ENCODE measurements at places on chromosomes 11 and 22.

GRCh38 chr22:26592421-26592891 is 2.5 kb upstream of the TPST2 start:
- DNase-seq = no peak

GRCh38 chr22:27252282-27253049 is 549.1 kb downstream of the MN1 start:
- DNase-seq = no peak

DNA sequence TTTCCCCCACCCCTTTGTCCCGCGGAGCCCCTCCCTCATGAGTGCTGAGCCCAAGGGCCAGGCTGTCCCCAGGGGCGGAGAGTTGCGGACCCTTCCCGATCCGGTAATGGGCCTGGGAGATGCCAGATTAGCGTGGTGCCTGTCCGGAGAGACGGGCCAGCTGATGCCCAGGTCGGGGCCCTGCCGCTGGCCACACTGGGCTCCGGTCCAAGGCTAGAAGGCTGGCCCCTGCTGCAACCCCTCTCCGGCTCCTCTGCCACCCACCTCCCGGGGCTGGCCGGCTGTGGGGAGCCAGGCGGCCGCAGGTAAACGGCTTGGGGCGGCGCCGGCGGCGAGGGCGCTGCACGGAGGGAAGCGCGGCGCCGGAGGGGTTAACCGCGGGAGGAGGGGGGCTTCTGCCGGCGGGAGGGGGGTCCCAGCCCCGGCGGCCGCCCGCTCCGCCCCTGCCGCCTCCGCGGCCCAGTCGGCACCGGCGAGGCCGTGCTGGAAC is at the start of gene KCNK4:
Gene KCNK4 (plus strand): TSS at position 41 of the 490 bp plus-strand sequence. CDS start 1,717 bp downstream, outside the sequence.
- no peak for DNase-seq

DNA sequence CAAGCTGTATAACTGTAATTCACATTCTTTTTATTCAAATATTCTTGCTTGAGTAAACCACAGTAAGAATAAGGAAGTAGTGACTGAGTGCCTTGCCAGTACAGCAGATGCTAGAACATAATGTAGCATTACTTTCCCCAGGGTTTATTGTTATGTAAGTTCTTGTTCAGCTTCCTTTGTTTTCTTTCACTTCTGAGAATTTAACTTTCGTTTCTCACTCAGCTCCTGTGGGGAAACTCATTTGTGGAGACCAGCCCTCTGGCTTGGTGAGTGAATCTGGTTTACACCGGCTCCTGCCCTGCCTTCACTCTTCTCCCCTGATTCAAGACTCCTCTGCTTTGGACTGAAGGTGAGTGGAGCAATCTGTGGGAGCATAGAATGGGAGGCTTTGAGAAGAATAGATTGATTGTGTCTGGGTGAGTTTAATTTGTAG is at the start of gene TRIM22:
Gene TRIM22 (plus strand): TSS at position 240 of the 433 bp plus-strand sequence. CDS start 6,443 bp downstream, outside the sequence.
- DNase-seq = no peak

DNA sequence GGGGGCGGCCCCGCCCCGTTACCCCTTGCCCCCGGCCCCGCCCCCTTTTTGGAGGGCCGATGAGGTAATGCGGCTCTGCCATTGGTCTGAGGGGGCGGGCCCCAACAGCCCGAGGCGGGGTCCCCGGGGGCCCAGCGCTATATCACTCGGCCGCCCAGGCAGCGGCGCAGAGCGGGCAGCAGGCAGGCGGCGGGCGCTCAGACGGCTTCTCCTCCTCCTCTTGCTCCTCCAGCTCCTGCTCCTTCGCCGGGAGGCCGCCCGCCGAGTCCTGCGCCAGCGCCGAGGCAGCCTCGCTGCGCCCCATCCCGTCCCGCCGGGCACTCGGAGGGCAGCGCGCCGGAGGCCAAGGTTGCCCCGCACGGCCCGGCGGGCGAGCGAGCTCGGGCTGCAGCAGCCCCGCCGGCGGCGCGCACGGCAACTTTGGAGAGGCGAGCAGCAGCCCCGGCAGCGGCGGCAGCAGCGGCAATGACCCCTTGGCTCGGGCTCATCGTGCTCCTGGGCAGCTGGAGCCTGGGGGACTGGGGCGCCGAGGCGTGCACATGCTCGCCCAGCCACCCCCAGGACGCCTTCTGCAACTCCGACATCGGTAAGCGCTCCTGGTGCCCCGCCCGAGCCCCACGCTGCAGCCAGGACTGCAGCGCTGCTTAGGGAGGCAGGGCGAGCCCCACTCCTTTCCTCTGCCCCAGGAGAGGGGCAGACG is at the start of gene TIMP3:
Gene TIMP3 (plus strand): TSS at position 169 of the 700 bp plus-strand sequence. CDS start 297 bp downstream, at position 466.
- DNase-seq = no peak

- DNase-seq = no peak
Measured at GRCh38 chr11:128948583-128948982, 5.9 kb upstream of the TP53AIP1 start.

DNA sequence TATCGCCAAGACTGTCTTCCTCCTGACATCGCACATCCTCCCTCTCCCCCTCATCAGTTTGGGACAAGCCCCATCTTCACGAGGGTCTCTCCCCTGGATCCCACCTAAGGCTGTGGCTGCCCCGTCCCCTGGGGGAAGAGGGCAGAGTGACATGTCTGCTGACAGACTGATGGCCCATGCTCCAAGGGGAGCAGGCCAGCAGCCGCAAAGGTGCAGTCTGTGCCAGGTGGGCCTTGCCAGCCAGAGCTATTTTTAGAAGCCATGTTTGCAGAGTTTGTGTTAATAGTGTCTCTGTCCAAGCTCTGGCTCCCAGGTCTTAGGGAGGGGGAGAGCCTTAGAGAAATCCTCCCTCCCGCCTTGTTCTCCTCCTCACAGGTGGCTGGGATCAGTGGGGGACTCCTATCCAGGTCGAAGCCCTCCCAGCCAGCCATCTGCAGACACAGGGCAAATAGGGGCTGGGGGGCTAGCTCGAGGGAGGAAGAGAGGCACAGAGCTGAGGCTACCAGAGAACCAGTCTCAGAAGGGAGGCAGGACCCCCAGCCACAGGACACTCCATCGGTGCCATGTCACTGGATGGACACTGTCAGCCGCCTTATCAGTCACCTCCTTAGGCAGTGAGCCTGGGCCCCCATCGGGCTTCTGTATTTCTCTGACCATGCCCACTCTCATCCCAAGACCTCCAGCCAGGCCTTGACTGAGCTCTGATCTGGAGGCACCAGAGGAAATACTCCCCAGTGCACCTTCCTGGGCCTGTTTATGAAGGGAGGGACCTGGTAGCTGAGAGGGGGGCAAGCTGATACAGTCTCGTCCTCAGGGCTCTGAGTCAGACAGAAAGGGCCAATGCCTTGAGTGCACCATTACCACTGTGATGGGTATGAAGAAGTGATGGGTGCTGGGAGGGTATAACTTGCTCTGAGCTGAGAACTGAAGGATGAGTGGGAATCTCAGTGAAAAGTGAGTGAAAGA is 49.3 kb downstream of the CHRDL2 start:
- DNase-seq = no peak

DNA sequence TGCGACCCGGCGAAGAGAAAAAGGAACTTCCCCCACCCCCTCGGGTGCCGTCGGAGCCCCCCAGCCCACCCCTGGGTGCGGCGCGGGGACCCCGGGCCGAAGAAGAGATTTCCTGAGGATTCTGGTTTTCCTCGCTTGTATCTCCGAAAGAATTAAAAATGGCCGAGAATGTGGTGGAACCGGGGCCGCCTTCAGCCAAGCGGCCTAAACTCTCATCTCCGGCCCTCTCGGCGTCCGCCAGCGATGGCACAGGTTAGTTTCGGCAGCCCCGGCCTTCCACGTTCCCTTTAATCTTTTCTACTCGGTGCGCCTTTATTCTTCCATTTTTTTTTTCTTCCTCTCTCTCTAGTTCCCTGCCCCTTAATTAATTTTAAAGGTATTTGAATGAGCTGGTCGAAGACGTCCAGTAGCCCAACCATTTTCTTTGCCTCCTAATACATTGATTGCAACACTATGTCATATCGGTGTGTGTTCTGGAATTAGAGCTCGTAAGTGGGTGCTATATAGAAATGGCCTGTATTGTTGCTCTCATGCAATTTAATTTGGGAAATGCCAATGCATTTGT is 537 bp downstream of the EP300 start:
- no peak for DNase-seq

DNA sequence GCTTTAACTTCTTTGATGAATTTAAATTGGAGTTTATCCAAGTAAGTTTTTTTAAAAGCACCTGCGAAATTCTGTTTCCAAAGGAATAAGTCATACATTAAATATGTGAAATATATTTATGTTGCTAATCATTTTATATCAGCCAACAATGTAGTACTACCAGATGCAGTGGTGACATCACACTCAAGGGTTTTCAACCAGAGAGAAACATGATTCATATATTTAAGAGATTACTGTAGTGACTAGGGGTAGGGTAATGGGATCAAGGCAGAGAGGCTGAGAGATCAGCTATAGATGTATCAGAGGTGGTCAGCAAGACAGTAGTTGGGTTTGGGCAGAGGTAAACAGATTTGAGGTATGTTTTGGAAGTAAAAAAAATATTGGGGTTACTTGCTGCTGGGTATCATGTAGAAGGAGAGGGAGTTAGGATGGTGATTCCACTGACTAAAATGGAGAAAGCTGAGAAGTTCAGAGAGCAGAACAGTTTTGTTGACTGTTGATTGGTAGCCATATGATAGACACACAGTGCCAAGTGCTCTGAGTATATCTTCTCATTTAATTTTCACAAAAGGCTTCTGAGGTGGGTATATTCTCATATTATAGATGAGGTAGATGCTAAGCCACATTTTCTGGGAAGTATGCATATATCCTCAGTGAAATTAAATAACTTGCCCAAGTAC is 39.4 kb downstream of the CEP57 start:
- DNase-seq = no peak
